ENCODE measurements at places on chromosomes 3 and 15.

DNA sequence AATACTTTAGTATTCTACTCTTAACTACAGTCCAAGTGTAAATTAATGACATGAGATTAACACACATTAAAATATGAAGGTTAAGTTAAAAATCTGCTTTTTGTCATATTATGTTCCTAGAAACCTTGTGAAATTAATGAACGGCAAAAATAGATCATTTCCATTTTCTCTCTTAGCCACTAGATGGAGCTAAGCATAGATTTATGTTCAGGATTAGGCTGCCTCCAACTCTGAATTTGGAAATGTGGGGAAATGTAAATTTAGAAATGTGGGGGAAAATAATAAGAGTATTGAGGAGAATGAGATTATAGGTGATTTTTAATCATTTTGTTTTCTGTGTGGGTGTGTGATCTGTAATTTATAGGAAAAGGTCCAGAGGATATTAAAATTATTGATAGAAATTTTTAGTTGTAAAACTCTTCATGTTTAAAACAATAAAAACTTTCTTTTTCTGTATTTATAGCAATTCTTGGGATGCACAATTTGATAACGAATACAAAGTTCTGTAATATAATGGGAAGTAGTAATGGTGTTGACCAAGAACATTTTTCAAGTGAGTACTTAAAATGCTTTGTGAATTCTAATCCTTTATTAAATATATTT is 59.2 kb downstream of the TMOD3 start:
- DNase-seq: no peak

DNA sequence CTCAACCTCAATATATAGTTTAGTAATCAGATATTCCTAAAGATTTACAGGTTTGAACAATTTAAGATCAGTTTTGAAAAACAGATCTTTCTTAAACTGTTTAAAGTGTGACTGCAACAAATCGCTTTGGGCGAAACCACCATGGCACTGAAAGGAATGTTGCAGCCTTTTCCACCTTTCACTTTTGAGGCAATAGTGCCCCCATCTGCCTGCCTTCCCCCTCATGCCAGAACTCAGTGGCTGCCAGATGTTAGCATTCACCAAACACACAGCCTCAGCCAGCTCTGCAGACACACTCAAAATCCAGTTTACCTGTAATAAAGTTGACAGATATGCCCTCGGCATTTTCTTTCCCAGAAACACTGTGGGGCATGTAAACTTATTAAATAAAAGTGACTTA is 3.3 kb downstream of the LYSMD4 start:
- DNase-seq: peak; percentile 19

DNA sequence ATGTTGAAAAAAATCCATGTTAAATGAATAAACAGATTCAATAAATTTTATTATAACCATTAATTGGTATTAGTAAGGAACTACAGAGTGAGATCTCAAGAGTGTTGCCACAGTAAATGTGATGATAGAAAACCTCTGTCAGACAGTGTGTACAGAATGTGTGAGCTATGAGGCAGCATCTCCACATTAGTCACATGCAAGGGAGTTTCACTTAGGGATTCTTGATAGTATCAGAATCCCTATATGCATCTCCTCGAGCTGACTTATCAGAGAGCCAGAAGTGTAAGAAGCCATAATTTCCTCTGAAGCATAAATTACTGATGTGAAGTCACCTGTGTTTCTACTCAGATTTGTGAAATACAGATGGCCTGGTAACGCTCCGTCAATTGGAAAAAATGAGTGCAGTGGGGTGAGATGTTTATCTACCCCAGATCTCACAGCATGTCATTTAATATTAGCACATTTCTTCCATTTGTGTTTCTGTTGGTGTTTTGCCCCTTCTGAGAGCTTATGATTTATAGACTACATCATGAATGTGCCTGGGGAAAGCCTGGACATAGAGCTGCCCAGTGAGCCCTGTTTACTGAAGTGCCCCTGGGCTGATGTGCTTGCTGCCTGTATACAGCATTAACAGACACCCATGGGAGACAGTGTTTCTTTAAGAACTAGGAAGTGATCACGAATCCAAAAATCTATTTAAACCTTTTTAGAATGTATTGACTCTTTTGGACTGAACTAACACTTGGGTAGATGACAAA is 262.4 kb downstream of the CPNE4 start:
- no peak for DNase-seq

DNA sequence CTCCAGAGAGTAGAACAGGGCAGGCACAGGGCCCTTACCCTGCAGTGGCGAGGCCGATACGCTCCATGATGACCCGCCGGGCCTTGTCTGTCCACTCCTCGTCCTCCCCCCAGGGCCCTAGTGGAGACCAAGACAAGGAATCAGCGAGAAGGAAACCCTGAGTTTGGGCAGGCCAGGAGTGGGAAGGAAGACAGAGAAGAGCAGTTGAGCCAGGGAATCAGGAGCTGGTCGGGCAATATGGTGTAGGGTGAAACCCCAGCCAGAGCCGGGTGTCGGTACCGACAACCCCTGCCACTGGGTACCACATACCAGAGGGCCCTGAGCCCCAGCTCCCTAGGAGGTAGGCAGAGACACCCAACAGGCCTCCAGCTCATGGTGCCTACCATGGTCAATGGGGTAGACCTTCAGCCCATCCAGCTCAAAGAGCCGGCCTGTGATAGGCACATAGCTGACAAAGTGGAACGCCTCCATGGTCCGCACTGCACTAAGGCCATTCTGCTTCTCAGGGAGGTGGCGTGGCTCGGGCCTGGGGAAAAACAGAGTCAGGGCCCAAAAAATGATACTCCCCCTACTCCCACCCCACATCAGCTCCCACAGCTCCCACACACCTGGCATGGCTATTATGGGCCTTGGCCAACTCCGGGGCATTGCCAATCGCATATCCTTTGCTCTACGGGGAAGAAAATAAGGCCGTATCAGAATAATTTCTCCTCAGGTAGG is 38.0 kb downstream of the SEMA3G start:
- DNase-seq: no peak

DNA sequence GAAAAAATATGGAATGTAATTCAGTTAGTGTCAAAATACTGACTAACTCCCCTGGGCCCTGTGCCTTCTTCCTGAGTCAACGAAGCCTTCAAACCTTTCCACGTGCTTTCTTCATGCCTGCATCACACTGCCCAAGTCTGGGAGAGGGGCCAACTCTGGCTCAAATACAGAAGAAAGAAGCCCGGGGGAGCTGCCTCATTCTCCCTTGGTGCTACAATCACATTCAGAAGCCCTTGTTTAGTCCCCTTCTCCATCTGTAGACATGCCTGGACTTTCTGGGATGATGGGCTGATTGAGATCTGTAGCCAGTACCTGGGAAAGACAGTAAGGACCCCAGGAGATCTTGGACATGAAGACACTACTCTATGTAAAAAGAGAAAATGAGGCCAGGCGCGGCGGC is 77.8 kb upstream of the GSK3B start:
- no peak for DNase-seq
